ENCODE measurements at places on chromosomes 6 and 20. TPM values are rescaled to one million over a fixed set of nuclear protein-coding genes. Genes with fewer than 3 reads are reported as not detected.

Gene FUT9
- total RNA-seq = not detected

Gene MEP1A
- not detected for total RNA-seq

Gene GINS1
- total RNA-seq = 4.5 TPM

Gene KIF6
- total RNA-seq = 0.33 TPM

Gene HRH3
- not detected for total RNA-seq

Gene MOG
- not detected for total RNA-seq

Gene RAB44
- 0.03 TPM for total RNA-seq

Gene GNMT
- 0.13 TPM for total RNA-seq

Gene SPATA2
- total RNA-seq = 3.6 TPM

Gene DEFB127
- total RNA-seq = not detected

Gene NDUFAF5
- 8.5 TPM for total RNA-seq

Gene EEF1A1
- total RNA-seq = 23,677 TPM

Gene RWDD2A
- total RNA-seq = 5.9 TPM

Gene TRAPPC3L
- total RNA-seq = not detected

Gene NR2E1
- not detected for total RNA-seq

Gene LIME1
- 5.2 TPM for total RNA-seq

Gene KCNK15
- 4.8 TPM for total RNA-seq

Gene HLA-DQA1
- total RNA-seq = not detected

Gene CNKSR3
- 5.6 TPM for total RNA-seq

Gene CSNK2A1
- total RNA-seq = 156 TPM

Gene CD93
- 1.6 TPM for total RNA-seq

Gene MRPS26
- total RNA-seq = 23.7 TPM

Gene ZBTB22
- total RNA-seq = 28.5 TPM

Gene GGTLC1
- total RNA-seq = not detected

Gene GABRR1
- not detected for total RNA-seq

Gene SLC22A7
- not detected for total RNA-seq

Gene GSTA3
- total RNA-seq = not detected

Gene FOXA2
- not detected for total RNA-seq

Gene PTPRT
- total RNA-seq = under 0.01 TPM

Gene POLR3F
- total RNA-seq = 12.1 TPM

Gene TFAP2A
- 1.3 TPM for total RNA-seq

Gene EFCAB8
- total RNA-seq = 0.33 TPM

Gene TBXT
- total RNA-seq = not detected

Gene PGC
- not detected for total RNA-seq

Gene TAAR5
- not detected for total RNA-seq

Gene GJA1
- total RNA-seq = 563 TPM

Gene POPDC3
- total RNA-seq = 14.8 TPM

Gene SH3BGRL2
- total RNA-seq = 2.2 TPM

Gene ARFGEF3
- total RNA-seq = 1.0 TPM

Gene STMND1
- total RNA-seq = not detected

Gene GGT7
- total RNA-seq = 20.6 TPM

Gene SLC24A3
- total RNA-seq = 4.1 TPM

Gene CLIC5
- total RNA-seq = under 0.01 TPM

Measured in smooth muscle cell of the pulmonary artery (primary cell).